OCI-M1 (cell line): ENCODE measurements at places on chromosomes 4 and X.

GRCh38 chr4:55932511-55932910 is 16.2 kb upstream of the CEP135 start:
- no peak for DNase-seq

DNA sequence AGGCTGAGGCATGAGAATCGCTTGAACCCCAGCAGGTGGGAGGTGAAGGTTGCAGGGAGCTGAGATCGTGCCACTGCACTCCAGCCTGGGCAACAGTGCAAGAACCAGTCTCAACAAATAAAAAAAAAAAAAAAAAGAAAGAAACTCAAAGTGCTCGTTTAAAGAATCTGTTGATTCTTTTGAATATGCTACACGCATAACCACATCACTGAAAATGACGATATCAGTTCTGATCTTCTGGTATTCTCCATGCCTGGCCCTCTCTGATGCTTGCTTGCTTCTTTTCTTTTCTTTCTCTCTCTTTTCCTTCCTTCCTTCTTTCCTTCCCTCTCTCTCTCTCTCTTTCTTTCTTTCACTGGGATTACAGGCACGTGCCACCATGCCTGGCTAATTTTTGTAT is 7.3 kb downstream of the AVPR2 start:
- no peak for DNase-seq

GRCh38 chr4:10629394-10629793 is 55.2 kb downstream of the CLNK start:
- DNase-seq = no peak

DNA sequence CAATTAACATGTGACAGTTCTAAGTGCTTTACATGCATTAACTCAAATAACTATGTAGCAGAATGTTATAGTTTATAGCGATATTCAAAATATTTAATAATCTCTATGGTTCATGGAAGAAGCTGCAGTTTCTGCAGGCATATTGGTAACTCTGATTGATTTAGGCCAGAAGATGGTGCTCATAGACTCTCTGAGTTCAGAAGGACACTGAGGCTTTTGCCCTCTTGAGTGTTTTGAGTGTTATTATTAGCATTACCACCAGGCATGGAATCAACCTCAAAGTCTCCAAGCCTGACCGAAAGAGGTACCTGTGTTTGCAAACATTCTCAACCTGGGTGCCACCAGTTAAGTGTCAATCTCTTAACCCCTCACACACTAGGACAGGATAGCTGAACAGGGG is 792.3 kb upstream of the PCDH7 start:
- DNase-seq = no peak

GRCh38 chr4:36348403-36348938 is 67.1 kb downstream of the DTHD1 start:
- DNase-seq = no peak

DNA sequence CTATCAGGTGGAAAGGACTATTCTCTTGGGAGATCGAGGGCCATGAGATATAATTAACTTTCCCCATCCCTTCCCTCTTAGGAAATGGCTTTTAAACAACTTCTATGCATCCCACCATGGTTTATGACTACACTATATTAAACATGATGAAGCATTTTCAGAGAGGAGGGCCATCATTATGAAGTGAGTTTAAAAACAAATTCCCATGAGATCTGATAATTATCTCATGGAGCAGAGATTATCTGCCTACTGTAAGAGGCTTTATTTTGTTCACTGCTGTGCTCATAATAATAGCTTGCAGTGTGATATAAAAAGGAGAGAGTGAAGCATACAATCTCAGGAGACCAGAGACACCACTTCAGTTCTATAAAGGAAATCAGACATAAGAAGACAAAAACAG is 330.5 kb upstream of the ZFP42 start:
- DNase-seq = no peak

- no peak for DNase-seq
Observed at GRCh38 chrX:42978655-42979379, 200.9 kb upstream of the PPP1R2C start.

GRCh38 chr4:58225460-58225859 is 1115.3 kb upstream of the IGFBP7 start:
- no peak for DNase-seq

- peak; percentile 30 for DNase-seq
Observed at GRCh38 chrX:112734290-112734689, 54.6 kb upstream of the LHFPL1 start.

GRCh38 chrX:23854945-23855344 is 52.8 kb downstream of the APOO start:
- no peak for DNase-seq

GRCh38 chrX:38335382-38335781 is 8.1 kb upstream of the RPGR start:
- DNase-seq = no peak
